ENCODE measurements at places on chromosomes 11 and 22.

DNA sequence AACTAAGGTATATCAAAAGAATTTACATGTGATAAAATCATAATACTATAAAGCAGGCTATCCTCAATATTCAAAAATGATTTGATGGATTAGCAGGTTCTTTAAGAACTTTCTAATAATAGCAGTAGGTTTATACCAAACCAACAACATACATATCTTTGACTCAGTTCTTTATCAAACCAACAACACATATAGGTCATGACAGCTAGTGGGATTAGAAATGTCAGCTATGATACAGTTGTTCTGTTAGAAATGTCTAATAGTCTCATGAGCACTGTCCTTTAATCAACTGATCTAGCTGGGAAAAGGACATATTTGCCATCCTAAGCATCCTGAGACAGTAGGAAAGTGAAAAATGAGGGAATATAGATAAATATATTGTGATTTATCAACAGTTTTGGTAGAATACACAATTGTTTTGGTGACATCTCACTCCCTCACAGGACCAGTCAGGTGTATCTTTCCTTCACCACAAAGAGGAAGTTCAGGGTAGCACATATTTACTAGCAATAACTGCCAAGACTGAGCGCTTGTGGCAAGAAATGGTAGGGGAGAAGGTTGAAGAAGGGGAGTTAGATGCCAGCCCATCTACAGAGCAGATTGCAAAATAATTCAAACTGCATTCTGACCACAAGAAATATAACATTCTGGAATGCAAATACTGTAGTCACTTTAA is 90.8 kb upstream of the APOA1 start:
- DNase-seq, result no peak

DNA sequence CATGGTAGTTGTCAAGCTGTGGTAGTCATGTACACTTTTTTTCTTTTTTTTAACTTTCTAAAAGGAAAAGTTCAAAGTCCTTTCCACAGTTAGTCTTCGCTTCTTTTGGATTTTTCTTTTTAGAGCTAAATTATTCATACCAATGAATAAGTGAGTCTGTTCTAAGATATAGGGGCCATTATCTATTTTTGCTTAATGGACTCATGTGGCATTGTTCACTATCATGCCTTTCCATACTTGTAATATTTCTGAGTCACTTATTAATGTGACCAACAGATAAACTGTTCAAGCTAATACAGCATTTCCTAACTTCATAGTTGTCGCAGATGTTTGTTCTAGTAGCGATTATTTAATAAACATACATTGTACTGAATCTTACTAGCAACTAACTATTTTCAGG is 8.0 kb upstream of the B3GNT6 start:
- no peak for DNase-seq

- no peak for DNase-seq
Observed at GRCh38 chr11:76185931-76186401, 20.3 kb downstream of the WNT11 start.

DNA sequence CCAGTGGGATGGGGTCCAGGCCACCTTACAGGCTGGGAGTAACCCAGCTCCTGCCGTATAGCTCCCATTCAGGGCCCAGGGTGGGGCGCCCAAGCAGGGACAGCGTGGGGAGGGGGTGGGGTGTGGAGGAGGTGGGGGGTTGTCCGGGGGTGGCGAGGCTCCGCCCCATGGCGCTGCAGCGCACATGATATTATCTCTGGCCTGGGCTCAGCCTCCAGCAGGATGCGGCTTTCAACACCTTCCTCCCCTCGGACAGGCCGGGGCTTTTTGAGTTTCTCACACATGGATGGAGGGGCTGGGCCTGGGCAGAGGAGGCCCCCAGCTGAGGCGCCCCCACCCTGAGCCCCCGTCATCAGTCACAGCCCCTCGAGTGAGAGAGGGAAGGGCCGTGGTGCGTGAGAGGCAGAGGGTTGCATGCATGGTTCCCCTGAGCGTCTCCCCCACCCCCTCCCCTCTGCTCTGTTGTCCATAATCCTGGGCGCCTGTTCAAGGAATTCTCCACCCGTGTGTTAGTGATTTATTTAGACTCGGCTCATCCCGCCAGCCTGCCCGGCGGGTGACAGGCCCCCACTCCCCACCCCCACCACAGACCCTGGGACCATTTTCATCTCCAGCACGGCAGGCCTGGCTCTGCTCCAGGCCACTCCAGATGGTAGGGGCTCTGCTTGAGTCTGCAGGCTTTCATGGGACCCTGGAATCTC is 44.9 kb downstream of the WNT11 start:
- no peak for DNase-seq

- DNase-seq, result no peak
Observed at GRCh38 chr11:76337923-76338322, 43.0 kb downstream of the THAP12 start.

- no peak for DNase-seq
Observed at GRCh38 chr11:2902784-2903671, 17.5 kb upstream of the CDKN1C start.

- DNase-seq, result no peak
Observed at GRCh38 chr22:43488937-43489336, 77.1 kb downstream of the MPPED1 start.

DNA sequence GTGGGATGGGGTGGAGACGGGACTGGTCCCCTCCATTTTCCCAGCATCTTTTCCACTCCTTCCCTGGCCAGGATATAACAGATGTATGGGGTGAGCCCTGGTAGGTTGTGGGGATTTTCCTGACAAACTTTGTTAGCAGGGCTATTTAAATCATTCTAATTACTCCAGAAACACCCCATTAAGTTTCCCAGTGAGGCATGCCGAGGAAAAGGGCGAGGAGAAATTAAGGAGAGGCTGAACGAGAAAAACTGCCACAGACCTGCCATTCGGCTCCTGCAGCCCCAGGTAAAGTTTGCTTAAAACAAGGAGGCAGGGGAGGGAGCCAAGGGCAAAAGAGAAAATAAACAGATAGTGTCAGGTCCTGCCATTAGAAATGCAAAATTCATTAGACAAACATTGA is 428.2 kb downstream of the BUD13 start:
- no peak for DNase-seq

DNA sequence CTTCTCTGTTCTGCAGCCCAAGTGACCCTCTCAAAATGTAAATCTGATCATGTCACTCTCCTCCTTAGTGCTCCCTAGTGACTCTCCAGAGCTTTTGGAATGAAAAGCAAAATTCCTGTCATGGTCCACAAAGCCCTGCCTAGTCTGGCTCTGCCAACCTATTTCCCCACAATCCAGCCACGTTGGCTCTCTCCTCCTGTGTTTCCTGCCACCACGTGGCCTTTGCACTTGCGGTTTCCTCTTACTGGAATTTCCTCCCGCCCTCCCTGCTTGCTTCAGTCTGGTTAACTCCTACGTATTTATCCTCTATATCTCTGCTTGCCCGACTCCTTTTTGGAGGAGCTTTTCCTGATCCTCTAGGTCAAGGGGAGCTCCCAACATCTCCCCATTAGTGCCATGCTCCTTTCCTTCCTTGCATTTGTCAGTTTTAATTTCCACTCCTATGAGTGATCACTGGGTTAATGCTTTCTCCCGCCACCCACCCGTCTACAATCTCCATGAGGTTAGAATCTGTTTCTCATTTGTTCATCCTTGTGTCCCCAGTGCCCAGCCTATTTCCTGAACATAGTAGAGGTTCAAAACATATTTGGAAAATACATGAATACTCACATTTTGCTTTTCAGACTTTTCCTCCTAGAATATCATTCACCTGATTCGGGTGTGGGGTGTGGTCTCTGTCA is 11.5 kb downstream of the NNMT start:
- DNase-seq, result peak; percentile 78

DNA sequence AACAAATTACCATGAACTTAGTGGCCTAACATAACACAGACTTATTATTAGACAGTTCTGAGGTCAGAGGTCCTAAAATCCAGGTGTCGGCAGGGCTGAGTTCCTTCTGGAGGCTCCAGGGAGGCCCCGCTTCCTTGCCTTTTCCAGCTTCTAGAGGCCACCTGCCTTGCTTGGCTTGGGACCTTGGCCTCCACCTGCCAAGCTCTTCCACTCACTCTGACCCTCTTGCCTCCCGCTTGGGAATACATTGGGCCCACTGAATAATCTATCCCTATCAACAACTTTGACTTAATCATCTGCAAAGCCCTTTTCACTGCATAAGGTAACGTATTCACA is 3.2 kb upstream of the MS4A10 start:
- DNase-seq, result no peak

DNA sequence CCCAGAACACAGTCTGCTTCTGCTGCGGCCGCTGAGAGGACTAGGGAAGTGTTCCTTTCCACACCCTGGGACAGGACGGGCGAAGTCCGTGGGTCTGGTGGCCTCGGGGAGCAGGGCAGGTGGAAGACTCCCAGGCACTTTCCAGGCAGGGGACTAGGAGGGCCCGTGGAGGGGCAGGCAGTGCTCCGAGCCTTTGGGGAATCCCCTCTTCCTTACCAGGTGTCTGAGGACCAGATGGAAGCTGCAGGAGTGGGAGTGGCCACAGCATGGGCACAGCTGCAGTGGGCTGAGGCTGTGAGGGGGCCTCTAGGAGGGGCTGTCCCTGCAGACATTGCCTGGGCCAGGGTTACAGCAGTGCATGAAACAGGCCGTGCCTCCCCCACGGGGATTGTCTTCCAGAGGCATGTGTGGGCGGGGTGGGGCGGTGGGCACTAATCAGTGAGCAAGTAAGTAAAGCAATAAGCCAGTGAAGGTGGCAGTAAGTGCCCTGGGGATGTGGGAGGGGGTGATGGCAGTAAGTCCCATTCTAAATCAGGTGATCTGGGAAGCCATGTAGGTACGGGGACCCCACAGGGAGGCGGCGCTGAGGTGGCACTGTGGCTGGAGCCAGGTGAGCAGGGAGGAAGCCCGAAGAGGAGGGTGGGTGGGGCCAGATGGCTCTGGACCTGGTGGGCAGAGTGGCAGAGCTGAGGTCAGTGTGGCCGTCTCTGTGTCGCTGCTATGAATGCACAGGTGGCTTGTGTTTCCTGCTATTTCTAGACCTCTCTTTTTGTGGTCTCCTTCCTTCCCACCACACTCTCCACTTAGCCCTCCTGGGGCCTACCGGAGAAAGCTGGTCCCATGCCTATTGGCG is 66.4 kb downstream of the CTTN start:
- no peak for DNase-seq

DNA sequence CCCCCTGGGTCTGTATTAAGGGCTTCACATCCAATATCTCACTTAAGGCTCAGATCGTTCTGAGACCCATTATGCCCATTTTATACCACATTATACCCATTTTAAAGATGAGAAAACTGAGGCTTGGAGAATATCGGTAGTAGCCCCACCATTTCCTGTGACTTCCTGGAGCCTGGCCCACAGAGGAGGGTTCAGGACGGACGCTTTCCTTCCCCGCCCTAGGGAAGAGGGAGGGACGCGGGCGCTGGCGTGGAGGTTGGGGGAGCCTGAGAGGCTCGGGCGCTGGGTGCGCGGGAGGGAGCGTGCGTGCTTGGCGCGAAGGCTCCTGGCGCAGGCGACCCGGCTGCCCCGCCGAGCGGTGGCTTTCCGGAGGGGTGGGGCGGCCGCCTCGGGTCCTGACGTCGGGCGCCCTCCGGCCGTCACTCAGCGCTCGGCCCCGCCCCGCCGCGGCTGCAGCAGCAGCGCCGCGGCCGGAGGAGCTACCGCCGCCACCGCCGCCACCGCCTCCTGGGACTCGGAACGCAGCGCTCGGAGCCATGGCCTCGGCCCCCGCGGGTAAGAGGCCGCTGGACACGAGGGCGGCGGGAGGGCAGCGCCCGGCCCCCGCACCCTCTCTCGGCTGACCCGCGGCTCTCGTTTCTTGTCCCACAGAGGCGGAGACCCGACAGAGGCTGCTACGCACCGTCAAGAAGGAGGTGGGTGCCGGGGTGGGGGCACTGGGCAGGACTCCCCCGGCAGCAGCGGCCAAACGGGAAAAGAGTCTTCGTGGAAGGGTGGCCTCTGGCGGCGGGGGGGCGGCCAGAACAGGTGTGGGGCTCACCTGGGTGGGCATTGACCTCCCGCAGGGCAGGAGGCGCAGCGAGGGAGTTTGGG is at the start of gene SGSM1:
TSS of gene SGSM1 (plus strand) at position 422 of the 873 bp plus-strand sequence. CDS start at position 537, 115 bp downstream.
- DNase-seq, result peak; percentile 47

- DNase-seq, result no peak
Observed at GRCh38 chr22:39680486-39680885, 109.9 kb downstream of the CACNA1I start.

- DNase-seq, result no peak
Observed at GRCh38 chr22:37263966-37264887, 18.1 kb upstream of the CYTH4 start.

DNA sequence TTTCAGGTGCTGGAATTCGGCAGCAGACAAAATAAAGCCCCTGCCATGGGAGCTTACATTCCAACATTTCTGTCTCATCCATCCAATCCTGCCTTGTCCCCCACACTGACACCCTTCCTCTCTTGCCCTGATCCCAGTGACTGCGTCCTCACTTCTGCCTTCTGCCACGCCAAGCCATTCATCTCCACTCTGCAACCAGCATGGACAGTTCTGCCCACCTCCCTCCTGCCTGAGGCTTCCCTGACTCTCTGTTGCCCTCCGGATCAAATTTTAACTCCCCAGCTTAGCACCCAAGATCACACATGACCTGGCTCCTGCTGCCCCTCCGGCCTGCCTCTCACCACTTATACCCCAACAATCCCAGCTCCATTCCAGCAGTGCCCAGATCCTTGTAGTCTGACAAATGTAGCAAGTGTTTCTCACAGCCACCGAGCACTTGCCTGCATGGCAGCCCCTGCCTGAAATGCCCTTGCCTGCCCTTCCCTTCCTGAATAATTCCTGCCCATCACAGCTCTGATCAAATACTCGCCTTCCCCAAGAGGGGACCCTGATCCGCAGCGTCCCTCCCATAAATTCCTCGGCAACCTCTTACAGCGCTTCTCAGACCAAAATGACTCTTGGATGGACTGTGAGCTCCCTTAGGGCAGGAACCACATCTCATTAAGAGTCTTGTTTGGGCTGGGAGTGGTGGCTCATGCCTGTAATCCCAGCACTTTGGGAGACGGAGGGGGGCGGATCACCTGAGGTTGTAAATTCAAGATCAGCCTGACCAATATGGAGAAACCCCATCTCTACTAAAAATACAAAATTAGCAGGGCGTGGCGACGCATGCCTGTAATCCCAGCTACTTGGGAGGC is 2.3 kb downstream of the ACTN3 start:
- DNase-seq, result no peak
